H4 (cell line): ENCODE measurements at places on chromosomes 5 and 9.

GRCh38 chr9:19946441-19947109 is 157.7 kb upstream of the SLC24A2 start:
- DNase-seq = no peak

GRCh38 chr9:123478967-123479602 is 123.1 kb downstream of the CRB2 start:
- DNase-seq = no peak

GRCh38 chr5:178241688-178242231 is 9.2 kb upstream of the PHYKPL start:
- no peak for DNase-seq

- no peak for DNase-seq
Observed at GRCh38 chr5:55720188-55720703, 8.1 kb upstream of the SLC38A9 start.

DNA sequence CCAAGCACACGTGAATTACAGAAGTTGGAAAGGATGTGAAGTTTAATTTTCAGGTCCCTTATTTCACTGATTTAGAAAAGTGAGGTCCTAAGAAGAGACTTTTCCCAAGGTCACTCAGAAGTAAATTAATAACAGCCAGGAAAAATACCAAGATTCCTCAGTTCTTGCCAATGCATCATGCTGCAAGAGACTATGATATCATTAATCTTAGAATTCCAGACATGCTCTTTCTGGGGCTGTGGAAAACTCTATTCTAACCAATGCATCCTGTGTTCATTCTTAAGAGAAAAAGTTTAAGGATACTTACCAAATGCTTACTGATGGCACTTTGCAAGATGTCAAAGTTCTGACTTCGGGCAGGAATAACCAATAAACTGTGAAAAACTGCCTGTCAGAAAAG is 42.8 kb downstream of the TEX10 start:
- DNase-seq = no peak

DNA sequence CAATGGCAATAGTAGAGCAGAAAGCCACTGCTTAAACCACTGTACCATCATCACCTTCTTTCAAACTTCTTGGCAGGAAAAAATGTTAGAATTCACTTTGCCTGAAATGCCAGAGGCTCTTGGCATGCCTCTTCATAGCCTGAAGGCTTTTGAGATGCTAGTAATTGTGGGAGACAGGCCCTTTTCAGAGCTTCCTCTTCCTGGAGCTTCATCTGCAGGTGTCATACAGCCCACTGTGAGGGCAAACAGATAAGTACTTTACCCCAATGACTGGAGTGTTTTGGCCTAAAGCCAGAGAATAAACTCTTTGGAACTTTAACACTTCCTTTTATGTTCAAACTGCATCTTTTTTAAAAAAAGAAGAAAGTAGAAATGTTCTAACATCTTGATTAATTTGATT is 81.3 kb upstream of the TMEM171 start:
- no peak for DNase-seq

- DNase-seq = no peak
Observed at GRCh38 chr9:76463211-76463610, 4.2 kb downstream of the GCNT1 start.

DNA sequence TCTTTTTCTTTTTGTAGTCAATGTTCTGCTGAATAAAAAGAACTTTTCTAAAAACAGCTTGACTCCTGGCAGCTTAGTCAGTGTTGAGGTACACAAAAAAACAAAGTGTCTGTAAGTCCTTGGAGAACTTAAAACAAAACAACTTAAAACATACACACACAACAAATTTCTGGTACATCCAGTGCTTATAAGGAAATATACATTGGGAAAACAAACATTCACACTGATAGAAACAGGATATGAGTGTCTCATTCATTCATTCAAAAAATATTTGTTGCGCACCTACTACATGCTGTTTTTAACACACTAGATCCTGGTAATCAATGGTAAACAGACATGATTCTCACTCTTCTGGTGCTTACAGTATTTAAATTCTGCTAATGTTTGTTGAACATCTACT is 27.4 kb upstream of the MEGF9 start:
- no peak for DNase-seq

GRCh38 chr5:143646961-143647360 is 165.0 kb upstream of the HMHB1 start:
- DNase-seq = no peak

GRCh38 chr5:108382784-108383330 is 959 bp upstream of the FBXL17 start:
- peak; percentile 28 for DNase-seq

DNA sequence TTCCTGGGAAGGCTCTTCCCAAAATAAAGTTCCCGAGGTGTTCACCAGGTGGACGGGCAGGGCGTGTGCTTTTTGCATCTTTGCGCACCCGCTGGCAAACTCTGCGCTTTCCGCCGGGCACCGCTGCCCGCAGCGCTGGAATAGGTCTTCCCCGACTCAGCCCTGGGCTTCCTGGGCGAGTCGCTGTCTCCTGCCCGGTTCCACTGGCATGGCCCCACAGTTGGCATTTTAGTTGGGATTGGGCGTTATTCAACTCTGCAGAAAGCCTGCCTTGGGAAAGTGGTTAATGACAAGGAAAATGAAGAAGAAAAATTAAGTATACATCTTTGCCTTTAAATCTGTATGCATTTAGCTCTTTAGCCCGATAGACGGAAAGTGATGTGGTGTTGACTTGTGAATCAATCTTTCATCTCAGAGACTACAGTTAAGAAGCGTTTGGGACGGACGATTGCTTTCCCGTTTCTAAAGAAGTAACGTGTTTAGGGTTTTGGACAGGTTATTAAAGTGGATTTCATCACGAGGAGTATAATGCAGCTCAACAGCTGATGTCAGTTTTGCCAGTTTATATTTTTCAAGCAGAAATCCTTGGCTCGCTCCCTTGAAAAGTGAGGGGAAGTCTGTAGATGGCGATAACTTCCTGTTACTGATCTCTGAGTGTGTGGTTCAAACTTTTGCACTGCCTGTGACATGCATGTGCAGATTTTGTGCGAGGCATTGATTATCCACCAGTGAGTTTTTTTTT is 946 bp downstream of the ADCY2 start:
- no peak for DNase-seq

GRCh38 chr9:27563738-27564430 is 9.4 kb downstream of the C9orf72 start:
- no peak for DNase-seq

GRCh38 chr9:18606281-18606680 is 132.3 kb downstream of the ADAMTSL1 start:
- DNase-seq = peak; percentile 65

DNA sequence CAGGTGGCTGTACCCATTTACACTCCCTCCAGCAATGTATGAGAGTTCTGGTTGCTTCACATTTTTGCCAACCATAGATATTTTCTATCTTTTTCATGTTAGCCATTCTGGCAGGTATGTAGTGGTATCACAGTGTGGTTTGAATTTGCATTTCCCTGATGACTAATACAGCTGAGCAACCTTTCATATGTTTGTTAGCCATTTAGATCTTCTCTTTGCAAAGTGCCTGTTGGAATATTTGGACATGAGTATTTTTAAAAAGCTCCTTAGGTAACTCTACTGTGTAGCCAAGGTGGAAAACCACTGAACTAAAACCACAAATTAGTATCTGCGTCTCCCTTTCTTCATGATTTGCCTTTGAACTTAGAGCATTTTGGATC is 31.9 kb downstream of the IRF1 start:
- DNase-seq = peak; percentile 74

DNA sequence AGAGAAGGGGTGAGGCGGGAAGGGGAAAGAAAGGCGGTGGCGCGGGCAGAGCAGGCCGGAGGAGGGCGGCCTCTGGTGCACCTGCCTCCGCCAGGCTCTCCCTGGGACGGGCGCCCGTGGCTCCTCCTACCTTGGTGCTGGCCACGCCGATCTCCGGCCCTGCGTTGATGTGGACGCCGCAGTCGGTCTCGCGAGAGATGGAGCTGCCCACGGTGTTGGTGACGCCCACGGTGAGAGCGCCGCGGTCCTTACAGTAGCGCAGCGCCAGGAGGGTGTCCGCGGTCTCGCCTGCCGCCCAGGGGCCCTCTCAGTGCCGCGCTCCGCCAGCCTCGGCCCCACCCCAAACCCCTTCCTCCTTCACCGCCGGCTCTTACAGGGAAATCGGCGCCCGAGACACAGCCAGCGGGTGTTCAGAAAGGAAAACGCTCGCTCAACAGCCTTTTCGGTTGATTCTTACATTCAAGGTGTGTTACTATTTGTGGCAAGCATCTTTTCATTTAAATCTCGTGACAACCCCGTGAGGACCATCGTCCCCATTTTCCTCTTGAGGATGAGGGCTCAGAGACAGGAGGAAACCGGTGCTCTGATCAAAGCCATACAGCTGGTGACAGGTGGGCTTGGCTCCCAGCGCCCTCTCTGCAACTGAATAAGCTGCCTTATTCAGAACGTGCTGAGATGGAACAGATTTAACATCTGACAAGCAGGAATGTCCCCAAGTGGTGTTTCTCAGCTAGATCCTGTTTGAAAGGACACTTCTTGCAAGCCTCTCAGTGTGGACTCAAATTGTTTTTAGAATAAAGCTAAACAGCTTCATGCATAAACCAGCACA is 22.0 kb upstream of the MAPK9 start:
- peak; percentile 91 for DNase-seq

GRCh38 chr9:37290940-37291485 is 131.5 kb upstream of the GRHPR start:
- peak; percentile 45 for DNase-seq

GRCh38 chr9:114112778-114113584 is 13.9 kb upstream of the KIF12 start:
- no peak for DNase-seq

DNA sequence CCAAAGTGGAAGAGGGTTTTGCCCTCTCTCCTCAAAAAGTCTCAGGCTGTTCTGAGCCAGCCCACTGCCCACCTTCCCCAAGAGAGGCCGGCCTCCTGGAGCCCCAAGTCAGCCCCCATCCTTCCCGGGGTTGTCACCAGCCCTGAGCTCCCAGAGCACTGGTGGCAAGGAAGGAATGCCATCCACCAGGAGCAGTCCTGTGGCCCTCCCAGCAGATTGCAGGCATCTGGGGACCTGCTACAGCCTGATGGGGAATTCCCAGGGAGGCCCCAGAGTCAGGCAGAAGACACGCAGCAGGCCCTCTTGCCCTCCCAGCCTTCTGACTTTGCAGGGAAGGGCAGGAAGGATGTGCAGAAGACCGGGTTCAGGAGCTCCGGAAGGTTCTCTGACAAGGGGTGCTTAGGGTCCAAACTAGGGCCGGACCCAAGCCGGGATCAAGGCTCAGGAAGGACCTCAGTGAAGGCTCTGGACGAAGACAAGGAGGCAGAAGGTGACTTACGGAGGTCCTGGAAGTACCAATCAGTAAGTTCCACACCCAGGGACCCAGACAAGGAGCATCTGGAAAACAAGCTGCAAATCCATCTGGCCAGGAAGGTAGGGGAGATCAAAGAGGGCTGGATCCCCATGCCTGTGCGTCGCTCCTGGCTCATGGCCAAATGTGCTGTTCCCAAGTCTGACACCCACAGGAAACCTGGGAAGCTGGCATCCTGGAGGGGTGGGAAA is 3.7 kb downstream of the SPATA31E1 start:
- DNase-seq = no peak

- DNase-seq = no peak
Observed at GRCh38 chr5:97010606-97011005, 74.7 kb downstream of the LNPEP start.

GRCh38 chr9:88272986-88273385 is 115.3 kb upstream of the SPIN1 start:
- no peak for DNase-seq

- no peak for DNase-seq
Observed at GRCh38 chr5:61254969-61255555, 77.0 kb upstream of the ZSWIM6 start.

GRCh38 chr9:92737611-92738299 is 26.9 kb downstream of the BICD2 start:
- DNase-seq = no peak

GRCh38 chr9:121727295-121728020 is 76.0 kb downstream of the DAB2IP start:
- no peak for DNase-seq

DNA sequence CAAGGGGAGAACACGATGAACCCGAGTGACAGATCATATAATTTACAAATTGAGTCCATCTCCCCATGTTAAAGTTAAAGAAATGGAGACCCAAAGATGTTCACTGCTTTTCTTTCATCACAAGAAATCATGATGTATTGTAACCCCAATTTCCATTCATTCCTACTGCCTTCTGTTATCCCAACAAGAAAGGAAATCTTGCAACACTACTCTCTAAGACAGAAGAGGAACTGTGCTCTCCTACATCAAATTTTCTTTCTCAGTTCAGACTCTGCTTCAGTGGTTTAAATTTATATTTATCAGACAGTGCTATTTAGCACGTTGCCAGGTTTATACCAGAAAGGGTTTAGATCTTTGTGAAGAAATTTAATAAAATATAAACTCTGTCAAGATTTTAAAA is 83.8 kb upstream of the RASA1 start:
- no peak for DNase-seq

- DNase-seq = no peak
Observed at GRCh38 chr5:88377705-88378656, 109.3 kb upstream of the TMEM161B start.

GRCh38 chr5:142512043-142513042 is 173.5 kb downstream of the FGF1 start:
- peak; percentile 19 for DNase-seq

DNA sequence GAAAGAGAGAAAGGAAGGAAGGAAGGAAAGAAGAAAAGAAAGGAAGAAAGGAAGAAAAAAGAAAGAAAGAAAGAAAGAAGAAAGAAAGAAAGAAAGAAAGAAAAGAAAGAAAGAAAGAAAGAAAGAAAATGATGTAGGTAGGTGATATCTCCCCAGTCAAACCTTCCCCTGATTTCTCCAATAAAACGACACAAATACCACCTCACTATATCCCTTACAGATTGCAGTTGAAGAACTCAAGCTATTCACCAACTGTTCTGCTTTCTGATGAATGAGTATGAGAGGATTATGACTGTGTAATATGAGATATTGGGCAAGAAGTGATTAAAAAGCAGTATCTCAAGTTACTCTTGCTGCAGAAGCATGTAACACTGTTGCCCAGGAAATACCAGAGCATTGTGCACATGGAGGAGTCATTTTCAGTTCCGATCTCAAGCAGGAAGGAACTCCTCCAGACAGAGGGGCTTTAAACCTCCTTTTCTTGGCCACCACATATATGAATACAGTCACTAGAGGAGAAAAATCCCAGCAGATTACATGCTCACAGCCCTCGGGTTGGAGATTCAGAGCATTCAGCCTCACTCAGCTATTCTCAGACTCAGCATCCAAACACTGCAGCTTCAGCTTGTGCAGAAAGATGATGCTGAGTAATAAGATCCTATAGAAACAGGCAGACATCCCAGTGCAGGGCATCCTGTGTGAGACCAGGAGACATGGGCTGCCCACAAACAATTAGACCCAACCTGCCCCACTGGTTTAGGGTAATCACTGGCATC is 61.4 kb downstream of the UGCG start:
- peak; percentile 66 for DNase-seq

GRCh38 chr9:87674565-87675299 is 51.2 kb upstream of the CTSL start:
- DNase-seq = no peak
